Bronchial epithelial cell (primary cell): ENCODE measurements at places on chromosomes 12 and 14.

GRCh38 chr14:55332654-55333570, 61.7 kb downstream of the FBXO34 start:
- no peak for DNase-seq

GRCh38 chr12:70741256-70741655, 104.0 kb upstream of the PTPRB start:
- DNase-seq: no peak

- peak; percentile 58 for DNase-seq
Measured at GRCh38 chr12:66269757-66270383, 32.4 kb upstream of the HELB start.

- DNase-seq: no peak
Measured at GRCh38 chr12:132582582-132583410, 27.6 kb downstream of the LRCOL1 start.

- DNase-seq: no peak
Measured at GRCh38 chr14:56057071-56057741, 61.0 kb upstream of the PELI2 start.

GRCh38 chr14:100287202-100287997, 18.8 kb downstream of the SLC25A29 start:
- no peak for DNase-seq

DNA sequence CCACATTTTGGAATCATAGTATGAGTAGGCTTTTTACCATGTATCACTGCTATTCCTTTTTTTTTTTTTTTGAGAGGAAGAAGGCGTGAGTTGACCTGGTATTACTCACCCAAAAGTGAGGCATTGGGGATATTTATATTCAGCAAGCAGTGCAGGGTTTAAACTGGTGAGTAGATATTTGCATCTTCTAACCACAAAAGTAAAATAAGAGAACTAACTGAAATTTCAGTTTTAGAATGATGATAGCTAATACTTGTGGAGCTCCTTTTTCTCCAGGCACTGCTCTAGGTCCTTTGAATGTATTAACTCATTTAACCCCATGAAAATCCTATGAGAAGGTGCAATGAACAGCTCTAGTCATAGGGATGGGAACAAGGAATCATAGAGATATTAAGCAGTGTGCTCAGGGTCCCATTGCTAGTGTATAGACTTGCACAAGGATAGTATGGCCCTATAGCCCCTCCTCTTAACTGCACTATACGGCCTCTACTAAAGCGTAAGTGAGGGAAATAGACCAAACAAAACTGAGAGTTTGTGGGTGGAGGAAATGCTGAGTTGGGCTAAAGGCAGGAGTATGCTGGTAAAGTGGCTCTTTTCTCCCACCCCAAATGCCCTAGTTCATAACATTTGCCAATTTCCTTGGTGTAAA, 104.3 kb upstream of the MAX start:
- peak; percentile 85 for DNase-seq

- no peak for DNase-seq
Measured at GRCh38 chr14:29165431-29165830, 398.8 kb downstream of the FOXG1 start.

- no peak for DNase-seq
Measured at GRCh38 chr14:49945448-49946319, 52.8 kb downstream of the ARF6 start.

DNA sequence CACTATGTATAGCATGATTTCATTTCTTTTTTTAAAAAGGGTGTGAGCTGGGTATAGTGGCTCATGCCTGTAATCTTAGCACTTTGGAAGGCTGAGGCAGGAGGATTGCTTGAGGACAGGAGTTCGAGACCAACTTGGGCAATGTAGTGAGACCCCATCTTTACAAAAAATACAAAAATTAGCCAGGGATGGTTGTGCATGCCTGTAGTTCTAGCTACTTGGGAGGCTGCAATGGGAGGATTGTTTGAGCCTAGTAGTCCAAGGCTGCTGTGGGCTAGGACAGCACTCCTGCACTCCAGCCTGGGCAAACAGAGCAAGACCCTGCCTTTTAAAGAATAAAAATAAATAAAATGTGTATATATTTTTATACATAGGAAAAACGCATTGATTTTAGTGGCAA, 43.0 kb downstream of the DIP2B start:
- no peak for DNase-seq

DNA sequence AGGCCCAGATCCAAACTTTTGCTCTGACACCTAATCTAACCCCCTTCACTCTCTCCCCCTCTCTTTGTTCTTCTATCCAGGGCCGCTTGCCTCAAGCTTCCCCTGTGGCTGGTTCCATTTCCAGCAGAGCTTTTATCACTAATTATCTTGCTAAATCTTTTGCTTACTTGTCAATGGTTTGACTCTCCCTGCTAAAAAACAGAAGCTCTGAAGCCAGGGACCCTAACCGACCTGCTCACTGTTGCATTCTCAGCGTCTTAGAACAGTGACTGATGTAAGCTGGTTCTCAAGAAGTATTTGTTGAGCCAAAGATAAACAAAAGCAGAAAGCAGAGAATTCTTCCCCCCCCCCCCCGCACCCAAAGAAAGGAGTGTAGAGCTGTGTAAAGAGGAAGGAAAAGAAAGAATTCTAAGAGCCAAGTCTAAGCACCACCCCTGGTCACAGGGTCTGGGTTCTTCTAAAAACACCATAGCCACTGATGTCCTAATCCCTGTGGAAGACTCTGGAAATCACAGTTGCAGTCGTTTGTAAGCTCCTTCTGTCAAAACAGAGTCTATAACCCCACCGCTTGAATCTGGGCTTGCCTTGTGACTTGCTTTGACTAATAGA, 385.8 kb downstream of the MED13L start:
- no peak for DNase-seq

DNA sequence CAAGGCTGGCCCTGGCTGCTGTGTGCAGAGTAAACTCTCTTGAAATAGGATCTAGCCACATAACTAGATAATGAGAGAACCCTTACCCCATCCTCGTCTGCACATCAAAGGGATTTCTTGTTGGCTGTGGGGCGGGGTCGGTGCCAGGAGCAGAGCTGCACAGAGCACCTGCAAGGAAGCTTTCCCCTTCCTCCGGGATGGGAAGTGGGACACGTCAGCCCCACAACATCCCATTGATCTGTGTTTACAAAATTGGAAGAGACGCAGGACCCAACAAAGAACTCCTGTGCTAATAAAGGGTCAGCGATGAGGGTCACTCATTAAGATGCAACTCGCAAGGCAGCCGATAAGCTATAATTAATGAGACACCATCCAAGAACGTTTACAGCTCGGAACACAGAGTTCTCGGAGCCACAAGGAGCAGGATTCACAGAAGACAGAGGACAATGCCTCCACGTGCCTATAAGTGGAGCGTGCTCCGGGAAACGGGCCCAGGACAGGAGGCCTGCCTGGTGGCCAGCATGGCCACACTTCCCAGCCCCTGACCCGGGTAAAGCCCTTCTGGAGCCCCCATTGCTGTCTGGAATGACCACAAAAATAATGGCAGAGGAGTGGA, 171.5 kb downstream of the SLC15A4 start:
- DNase-seq: no peak

GRCh38 chr14:57833323-57833722, 32.6 kb downstream of the SLC35F4 start:
- DNase-seq: peak; percentile 98

DNA sequence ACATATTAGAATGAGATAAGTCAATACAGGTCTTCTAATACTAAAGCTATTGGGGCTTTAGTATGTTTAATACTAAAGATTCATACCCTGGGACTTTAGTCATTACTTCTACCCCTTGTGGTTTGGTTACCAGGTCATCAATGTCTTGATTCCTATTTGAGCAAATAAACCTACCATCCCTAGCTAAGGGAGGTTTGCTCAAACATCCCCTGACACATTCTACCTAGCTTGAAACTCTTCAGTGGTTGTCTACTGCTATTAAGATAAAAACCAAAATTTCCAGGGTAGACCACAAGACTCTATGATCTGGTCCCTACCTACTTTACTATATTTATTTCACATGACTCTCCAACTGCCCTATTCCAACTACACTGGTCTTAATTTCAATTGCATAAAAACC, 7.3 kb upstream of the C2CD5 start:
- DNase-seq: no peak

DNA sequence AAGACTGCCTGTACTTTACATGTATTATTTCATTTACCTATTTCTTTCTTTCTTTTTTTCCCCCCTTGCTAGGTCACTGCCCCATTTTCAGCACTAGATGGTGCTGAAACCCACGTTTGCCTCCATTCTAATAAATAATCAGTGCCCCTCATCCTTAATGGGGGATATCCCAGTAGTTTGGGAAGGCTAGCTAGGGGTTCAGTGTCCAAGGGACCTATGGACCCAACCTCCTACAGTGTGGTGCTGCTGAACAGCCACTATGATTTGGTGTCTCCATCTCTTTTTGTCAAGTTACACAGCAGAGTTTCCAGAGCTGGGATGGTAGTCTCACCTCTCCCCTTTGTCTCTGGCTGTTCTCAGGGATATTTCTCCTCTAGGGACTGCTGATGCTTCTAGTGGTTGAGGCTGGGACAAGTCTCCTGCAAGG, 6.5 kb upstream of the HCFC2 start:
- DNase-seq: peak; percentile 30

DNA sequence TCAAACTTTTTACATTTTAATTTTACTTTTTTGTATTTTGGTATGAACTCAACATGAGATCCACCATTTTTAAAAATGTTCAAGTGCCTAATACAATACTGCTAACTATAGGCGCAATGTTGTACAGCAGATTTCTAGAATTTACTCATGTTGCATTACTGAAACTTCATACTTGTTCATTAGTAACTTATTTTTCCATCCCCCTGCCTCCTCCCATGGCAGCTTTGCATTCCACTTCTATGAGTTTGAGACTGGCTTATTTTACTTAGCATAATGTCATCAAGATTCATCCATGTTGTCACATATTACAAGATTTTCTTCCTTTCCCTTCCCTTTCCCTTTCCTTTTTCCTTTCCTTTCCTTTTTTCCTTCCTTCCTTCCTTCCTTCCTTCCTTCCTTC, 825.9 kb downstream of the SLC16A7 start:
- DNase-seq: peak; percentile 2

- no peak for DNase-seq
Measured at GRCh38 chr12:101655393-101655792, 42.0 kb upstream of the CHPT1 start.

DNA sequence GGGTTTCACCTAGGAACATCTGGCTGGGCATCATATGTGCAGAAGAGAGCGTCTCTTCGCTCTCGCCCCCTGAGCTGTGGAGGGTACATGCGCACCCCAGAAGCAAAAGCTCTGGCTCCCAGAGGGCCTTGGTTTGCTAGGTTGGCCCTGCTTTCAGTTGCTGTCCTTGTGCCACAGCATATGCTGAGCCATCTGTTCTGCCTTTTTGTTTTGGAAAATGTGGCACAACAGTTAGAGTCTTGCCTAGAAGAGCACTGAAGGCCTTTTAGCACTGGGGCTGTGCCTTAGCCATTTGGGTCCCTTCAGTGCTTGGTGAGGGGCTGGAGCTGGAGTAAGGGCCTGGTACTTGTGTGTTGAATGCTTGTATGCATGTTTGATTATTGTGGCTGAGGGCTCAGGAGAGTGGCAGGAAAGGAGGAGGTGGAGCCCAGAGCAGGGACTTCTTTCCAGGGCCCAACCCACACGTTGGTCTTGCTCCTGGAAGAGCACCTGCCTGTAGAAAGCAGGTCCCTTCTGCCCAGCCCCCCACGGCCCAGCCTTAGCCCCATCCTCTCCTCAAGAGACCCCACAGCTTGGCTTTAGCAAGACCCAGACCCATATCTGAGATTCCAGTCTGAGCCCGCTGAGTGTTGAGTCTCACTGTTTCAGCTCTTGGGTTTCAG, 113.7 kb downstream of the SLC25A47 start:
- DNase-seq: no peak

GRCh38 chr14:99578541-99579101, 25.4 kb downstream of the CCDC85C start:
- DNase-seq: no peak

GRCh38 chr12:91542067-91542466, 359.4 kb upstream of the DCN start:
- no peak for DNase-seq

GRCh38 chr12:116604178-116604895, 45.2 kb downstream of the MAP1LC3B2 start:
- no peak for DNase-seq

DNA sequence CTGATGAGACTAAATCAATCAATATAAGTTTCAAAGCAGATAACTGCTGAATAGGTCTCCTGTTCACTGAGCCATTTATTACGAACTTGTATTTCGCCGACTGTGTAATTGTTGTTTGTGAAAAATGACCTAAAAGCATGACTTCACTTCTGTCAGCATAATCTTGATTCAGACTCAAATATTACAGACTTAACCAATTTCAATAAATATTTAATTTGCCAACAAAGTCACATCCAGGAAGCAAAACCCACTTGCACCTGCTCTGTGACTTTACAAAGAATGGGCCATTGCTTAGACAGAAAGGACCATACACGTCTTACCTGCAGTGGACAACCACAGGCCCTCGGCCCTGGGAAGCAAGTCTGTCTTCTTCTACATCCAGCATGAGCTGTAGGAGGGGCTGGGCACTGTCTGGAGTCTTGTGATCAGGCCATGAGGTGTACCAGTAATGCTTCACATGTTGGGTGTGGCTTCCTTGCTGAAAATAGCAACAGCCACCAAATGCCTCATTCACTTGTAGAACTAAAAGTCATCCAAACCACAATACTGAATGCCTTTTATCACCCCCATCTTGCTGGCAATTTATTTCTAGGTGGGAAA, 23.5 kb upstream of the PTPRB start:
- DNase-seq: peak; percentile 78

DNA sequence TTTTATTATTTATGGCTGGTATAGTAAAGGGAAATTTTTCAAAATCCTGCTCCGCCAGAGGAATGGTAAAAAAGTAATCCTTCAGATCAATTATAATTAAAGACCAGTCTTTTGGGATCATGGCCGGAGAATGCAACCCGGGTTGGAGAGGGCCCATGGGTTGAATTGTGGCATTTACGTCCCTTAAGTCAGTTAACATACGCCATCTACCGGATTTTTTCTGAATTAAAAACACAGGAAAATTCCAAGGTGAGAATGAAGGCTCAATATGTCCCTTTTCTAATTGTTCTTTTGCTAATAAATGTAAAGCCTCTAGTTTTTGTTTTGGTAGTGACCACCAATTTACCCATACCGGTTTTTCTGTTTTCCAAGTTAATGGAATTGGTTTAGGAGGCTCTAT, 602.8 kb downstream of the ALG10 start:
- peak; percentile 4 for DNase-seq

DNA sequence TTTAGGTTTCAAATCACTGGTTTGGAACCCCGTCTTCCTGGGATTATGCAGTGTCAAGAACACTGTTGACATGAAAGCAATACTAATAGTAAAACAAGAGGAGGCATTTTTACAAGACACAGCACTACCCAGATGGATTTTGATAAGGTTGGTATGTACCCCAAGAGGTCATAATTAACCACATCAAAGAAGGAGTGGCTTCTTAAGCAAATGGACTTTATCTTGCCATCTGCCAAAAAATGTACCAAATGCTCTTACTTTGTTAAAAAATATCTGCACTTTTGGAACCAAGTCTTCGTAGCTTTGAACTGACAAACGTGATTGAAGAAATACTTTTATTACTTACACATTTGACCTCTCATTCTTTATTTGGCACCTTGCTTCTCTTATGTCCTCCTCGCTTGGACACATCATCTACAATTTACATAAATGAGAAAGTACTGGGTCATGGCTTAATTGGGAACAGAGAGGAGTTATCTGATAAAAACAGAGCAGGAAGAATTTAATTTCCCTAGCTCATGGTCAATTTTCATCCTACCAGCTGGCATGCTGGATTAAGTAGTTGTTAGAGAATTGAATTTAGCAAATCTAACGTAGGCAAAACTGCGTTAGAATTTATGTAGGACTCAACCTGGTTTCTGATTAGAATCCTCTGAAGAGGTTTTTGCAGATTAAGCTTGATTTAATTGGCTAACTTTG, 54.5 kb upstream of the PRICKLE1 start:
- DNase-seq: no peak
